ENCODE measurements at places on chromosomes 13 and 19.

- DNase-seq: no peak
Measured at GRCh38 chr13:58960888-58961287, 1202.8 kb downstream of the DIAPH3 start.

- DNase-seq: no peak
Measured at GRCh38 chr13:94696171-94696570, 16.2 kb downstream of the SOX21 start.

DNA sequence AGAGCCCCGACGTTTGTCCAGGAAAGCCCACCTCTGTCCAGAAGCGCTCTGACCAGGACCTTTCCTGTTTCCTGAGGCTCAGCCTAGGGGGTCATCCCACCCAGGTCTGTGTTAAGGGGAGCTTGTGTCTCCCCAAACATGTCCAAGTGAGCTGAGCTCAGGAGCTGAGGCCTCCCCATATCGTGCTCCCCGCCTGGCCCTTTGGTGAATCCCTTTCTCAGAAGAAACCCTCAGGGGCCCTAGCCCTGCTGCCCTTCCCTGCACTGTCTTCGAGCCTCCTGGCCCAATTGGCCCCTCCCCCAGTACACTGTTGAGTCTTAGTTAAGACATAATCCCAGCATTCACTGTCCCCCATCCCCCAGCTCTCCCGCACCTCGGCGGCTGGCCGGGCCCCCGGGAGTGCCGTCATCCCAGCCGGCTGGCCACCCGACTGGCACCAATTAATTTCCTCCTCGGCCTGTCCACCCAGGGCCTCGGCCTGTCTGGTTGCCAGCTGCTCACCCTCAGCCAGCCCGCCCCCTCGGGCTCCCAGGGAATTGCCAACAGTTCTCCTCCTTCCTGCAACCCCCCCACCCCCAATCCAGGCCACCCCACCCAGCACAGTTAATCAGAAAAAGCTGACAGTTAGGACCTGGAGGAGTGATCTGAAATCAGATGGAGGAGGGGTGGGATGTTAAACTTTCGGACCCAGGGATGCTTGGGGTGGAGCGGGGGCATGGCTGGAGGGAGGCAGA lies 13.6 kb downstream of the IER2 start:
- no peak for DNase-seq

- no peak for DNase-seq
Measured at GRCh38 chr13:29487466-29488454, 107.7 kb downstream of the SLC7A1 start.

DNA sequence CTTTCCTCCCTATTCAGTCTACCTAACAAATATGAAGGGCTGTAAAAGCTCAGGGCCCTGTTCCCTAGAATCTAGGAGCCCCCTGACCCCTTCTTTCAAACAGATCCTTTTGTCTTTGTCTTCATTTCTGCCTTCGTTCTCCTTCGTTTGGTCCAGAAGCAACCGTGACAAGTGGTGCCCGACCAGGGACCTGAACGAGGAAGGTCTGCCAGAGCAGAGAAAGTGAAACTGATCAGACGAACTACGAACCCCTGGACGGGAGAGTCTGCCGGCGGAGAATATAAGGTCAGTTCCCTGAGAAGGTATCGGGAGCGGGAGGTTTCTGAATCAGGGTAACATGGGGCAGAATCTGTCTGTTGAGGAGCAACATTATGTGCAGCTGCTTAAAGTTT lies 751 bp downstream of the ERVK3-1 start:
- DNase-seq: no peak

DNA sequence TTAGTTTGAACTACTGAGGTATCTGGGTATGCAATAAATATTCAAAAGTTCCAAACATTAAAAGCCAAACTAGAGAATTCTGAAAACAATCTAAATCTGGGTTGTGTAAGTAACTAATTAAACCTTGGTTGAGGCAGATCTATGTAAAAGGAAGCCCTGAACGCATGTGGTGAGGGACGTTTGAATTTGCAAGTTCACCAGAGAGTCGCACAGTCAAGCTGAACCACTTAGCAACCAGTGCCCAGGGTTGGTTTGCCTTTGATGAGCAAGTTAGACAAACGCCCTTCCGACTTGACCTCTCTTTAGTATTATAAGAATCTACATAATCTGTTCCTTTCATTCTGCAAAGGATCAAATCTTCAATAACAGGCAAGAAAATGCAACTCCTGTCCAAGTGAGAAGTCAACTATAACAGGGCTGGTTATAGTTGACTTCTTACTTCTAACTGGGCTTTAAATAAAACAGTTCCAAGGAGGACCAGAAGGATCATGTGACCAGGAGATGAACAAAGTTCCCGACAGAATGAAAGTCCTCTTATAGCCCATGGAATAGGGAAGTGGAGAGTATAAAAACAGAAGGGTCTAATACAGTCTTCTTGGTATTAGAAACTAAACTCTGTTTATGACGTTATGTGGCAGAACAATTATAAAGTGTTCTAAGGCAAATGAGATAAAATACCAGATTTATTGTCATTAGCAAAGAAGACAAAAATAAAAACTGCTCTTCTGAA lies 40.6 kb downstream of the PHF11 start:
- DNase-seq: no peak

- DNase-seq: no peak
Measured at GRCh38 chr13:110433014-110433413, 125.9 kb downstream of the COL4A2 start.

DNA sequence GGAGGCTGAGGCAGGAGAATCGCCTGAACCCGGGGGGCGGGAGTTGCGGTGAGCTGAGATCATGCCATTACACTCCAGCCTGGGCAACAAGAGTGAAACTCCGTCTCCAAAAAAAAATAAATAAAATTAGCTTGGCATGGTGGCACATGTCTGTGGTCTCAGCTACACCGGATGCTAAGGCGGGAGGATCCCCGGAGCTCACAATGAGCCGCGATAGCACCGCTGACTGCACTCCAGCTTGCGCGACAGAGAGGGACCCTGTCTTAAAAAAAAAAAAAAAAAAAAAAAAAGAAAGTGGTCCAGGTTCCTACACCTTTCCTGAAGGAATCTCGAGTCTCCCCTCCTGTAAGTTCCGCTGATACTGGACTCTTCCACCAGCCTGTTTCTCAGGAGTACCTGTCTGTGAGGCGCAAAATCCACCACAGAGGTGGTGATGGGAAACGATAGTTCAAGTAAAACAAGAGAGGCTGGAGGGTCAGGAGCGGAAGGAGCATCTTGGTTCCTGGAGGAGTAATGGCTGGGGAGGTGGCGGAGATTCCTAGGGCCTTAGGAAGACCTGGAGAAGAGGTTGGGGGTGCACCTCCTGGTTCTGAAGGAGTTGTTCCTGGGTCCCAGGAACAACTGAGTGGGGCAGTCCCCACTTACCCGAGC lies 471 bp downstream of the FUT1 start:
- no peak for DNase-seq

- no peak for DNase-seq
Measured at GRCh38 chr13:98413796-98414195, 163.1 kb downstream of the STK24 start.

DNA sequence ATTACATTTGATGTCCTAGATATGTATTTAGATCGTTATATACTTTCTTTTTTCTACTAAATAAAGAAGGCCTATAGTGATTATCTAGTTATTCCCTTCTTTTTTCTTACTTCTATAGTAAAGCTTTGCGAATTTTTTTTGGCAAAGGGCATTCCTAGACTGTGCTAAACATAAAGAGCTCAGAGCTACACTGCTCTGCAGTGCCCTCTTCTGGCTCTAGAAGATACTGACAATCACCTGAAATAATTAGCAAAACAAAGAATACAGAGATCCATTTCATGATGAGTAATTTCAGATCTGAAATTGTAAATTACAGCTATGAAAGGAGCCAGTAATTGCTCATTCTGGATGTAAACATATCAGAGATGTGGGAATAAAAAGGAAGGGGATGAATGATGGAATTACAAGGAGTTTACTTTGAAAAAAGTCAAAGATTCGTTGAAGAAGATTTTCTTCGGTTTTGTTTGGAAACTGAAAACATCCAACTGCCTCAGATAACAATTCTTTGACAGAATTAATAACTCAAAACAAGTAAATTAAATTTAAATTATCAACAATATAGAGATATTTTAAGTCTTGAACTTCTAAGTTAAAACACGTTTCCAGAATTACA lies 288.5 kb downstream of the NALCN start:
- no peak for DNase-seq

GRCh38 chr19:1855040-1855827 lies 7.0 kb upstream of the REXO1 start:
- no peak for DNase-seq

GRCh38 chr13:100584896-100585295 lies 3.7 kb downstream of the GGACT start:
- DNase-seq: no peak

DNA sequence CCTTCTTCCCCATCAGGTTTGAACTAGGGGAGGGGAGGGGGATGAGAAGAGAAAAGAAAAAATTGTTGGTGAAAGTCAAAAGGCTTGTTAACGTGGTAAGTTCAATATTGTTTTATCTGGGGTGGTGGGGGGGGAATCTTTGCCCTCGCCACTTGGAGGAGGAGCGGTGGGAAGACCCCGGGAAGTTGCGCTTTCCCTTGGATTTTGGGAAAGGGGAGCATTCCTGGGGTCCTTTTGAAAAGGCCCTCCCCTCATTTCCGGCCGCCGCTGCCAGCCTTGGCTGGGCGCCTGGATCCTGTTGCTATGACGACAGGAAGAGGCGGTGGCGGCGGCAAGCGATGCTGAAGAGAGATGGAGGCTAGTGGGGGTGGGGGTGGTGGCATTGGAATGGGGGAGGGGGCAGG lies 4.6 kb upstream of the CACNG8 start:
- no peak for DNase-seq

DNA sequence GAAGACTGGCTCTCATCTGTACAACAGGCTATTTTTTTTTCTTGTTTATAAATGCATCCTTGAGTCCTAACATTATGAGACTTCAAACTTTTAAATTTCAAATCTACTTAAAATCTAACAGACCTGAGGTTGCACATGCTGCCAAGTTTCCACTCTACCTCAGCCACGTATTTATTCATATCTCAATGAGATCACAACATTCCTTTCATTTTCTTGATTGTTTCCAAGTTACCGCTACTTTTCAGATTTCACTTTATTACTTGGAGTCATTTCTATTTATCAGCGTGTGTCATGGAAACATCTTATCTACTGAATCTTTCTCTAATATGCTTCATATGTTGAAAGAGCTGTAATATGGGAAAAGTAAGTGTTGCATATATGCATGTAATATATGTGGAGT lies 1257.5 kb upstream of the ATXN8OS start:
- DNase-seq: no peak

DNA sequence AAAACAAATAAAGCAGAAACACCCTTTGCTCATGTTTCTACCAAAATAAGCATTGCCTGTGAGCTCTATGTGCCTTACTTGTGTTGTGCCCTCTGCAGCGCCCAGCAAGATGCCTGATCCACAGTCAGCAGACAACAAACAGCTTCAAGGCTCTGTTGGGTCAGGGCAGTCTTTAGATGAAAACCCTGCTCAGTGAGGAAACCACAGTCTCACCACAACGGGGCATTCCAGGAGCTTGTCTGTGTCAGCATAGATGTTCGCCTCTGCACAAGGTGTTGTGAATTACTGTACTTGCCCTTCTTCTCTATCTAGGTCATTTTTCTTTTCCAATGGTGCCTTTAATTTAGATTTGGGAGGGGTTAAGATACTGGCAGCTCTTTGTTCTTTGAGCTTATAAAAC lies 251.9 kb downstream of the COL4A1 start:
- no peak for DNase-seq

- no peak for DNase-seq
Measured at GRCh38 chr13:70544706-70545105, 436.5 kb upstream of the KLHL1 start.

DNA sequence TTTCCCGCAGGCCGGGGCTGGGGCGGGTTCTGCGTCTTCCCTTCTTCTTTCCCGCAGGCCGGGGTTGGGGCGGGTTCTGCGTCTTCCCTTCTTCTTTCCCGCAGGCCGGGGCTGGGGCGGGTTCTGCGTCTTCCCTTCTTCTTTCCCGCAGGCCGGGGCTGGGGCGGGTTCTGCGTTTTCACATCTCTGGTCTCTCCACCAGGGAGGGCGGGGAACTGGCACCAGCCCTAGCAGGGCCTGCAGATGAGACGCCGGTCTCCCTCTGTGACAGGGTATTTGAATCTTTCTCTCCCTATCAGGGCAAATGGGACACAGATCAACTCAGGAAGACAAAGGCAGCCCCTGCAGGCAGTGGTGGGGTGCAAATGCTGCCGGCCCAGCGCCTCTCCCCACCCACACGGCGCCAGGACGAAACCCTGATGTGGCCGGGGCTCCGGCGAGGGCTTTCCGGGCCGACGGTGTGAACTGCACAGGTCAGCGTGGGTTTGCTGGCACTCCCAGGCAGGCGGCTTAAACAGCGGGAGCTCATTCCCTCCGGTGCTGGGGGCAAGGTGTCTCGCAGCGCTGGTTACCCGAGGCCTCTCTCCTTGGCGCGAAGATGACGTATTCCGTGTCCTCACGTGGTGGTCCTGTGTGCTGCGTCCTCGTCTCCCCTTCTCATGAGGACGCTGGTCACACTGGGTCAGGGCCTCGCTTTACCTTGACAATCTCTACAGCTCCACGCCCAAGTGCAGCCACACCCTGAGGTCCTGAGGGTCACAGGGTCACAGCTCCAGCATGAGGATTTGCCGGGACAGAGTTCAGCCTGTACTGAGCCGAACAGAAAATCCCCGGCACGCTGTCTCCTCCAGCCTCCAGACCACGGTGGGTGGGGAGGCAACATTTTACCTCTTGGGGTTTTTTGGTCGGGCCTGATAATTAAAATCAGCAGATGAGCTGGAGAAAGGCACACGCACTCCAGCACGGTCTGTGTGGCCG lies 717 bp upstream of the C13orf46 start:
- DNase-seq: no peak

DNA sequence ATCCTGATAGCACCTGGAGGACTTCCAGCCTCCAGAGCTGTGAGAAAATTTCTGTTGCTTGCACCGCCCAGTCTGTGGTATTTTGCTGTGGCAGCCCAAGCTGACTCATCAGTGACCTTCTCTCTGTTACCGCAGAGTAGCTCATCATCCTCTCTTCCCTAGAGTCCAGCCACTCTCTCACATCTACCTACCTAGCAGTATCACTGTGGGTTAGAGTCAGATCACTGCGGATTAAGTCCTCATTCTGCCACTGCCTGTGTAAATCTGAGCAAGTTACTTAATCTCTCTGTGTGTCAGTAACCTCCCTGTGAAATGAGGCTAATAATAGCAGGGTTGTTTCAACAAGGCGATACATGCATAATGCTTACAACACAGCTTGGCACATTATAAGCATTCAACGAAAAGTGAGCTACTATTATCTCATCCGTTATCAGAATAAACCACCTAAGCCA lies 40.3 kb upstream of the USPL1 start:
- no peak for DNase-seq

- no peak for DNase-seq
Measured at GRCh38 chr13:20360835-20361412, 128.8 kb upstream of the GJB6 start.

All from NCI-H1436 treated with DMSO at 0.1 percent for 48 hours (cell line).